Brain pericyte (primary cell): ENCODE measurements at places on chromosomes 6 and 20.

DNA sequence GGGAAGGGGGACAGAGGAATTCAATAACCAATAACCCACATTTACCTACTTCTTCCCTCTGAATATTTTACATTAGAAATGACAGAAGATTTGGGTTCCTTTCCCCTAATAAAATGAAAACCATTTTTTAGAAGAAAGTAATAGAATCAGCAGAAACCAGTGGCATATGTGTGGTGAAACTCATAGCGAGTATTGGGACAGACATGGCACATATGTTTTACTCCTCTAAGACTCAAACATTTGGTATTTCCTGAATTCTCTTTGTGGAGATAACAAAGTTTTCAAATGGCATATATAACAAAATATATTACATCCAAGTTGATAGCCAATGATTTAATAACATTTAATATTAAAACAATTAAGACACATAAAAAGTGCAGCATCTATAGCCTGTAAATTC is 12.9 kb upstream of the BEND3 start:
- no peak for DNase-seq

GRCh38 chr6:84350397-84350796 is 123.0 kb upstream of the CEP162 start:
- no peak for DNase-seq

- no peak for DNase-seq
Observed at GRCh38 chr6:75748743-75749538, at the start of gene MYO6. MYO6 (plus strand) TSS chr6:75749239; CDS start chr6:75817548, 68,309 bp downstream.

GRCh38 chr6:132244744-132245143 is 156.5 kb downstream of the MOXD1 start:
- no peak for DNase-seq

- no peak for DNase-seq
Observed at GRCh38 chr6:32890831-32891230, 36.8 kb downstream of the PSMB9 start.

- no peak for DNase-seq
Observed at GRCh38 chr6:7373739-7374138, 15.8 kb downstream of the CAGE1 start.

DNA sequence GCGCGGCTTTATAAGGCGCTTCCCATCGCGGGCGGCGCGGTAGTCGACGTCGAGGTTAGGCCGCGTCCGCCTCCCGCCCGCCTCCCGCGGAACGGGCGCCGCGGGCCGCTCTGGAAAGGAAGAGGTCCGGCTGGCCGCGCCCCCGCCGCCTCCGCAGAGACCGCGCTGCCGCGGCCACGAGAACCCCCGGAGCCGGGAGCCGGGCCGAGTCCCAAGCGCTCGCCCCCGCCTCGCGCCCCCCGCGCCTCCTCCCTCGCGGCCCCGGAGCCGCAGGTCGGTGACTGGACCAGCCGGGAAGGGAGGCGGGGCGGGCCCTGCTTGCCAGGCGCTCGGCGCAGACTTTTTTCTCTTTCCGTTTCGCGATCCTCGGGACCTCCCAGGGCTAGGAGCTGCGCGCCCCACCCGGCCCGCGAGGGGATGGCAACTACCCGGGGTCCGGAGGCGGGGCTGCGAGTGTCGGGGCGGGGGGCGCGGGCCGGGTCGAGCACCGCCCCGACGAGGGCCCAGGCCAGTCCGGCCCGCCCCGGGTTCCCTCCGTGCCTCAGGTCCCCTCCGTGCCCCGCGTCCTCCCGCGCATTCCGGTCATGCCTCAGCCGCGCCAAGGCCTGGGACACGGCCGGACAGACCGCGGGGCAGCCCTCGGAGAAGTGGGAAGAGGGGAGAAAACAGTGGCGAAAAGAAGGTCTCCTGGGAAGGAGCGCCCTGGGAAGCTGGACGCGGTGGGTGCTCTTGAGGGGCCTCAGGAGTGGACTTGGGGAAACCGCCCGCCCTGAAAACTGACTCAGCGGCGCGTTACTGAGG is 417 bp upstream of the PXDC1 start:
- DNase-seq: no peak

- no peak for DNase-seq
Observed at GRCh38 chr6:93222071-93222851, 197.1 kb downstream of the EPHA7 start.

DNA sequence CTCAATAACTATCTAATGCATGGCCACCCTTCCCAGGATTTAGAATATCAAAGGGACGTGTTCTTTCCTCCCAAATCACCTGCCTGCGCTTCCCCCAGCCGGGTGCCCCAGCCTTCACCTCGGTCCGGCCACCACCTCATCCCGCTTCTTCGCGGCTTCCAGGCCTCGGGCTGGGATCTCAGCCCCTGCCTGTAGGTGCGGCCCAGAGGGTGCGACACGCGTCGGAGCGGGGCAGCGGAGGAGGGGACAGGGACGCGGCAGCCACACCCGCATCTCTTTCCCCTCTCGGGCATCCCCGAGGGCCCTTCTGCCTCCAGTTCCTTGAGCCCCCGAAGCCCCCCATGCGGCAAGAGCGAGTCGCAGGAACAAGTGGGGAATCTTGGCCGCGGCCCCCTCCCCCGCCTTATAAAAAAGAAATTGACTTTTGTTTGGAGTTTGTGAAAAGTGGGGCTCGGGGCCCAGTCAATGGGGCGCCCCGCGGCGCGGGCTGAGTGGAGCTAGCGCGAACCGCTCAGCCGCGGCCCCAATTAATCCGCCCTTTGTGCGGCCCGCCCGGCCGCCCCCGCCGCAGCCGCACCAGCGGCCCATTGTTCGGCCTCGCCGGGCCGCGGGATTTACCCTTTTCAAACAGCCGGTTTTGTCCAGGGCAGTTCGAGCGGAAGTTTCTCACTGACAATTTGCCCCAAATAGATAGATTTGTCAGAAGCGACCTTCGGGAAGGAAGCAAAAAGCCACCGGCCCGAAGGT is 8.4 kb upstream of the NR2E1 start:
- DNase-seq: no peak

DNA sequence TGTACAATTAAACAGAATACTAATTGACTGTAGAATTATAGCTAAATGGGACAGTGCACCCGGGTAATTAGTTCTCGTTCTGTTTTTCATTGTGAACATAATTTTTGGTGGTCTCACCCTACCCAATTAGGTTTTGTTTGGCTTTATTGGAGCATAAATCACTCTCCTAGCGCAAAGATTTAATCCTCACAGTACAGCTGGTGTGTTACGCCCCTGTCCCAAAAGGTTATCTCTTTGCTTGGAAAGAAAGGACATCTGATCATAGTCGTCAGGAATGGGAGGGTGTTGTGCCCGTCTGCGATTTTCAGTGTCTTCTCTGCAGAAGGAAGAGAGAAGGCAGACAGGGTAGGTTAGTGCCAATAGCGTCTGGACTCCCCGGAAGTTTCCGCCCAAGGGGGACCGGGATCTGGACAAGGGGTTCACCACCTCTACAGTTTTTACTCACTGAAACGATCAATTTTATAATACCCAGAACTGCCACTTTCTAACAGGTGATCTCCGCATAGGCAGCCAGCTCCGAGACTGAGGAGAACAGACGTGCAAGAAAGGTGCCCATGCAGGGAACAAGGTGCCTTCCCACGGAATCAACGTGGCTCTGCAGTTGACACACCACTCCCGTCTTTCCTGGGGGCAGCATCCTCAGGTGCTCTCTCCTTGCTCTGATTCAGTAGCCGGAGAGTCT is 617.4 kb upstream of the CDH4 start:
- no peak for DNase-seq

DNA sequence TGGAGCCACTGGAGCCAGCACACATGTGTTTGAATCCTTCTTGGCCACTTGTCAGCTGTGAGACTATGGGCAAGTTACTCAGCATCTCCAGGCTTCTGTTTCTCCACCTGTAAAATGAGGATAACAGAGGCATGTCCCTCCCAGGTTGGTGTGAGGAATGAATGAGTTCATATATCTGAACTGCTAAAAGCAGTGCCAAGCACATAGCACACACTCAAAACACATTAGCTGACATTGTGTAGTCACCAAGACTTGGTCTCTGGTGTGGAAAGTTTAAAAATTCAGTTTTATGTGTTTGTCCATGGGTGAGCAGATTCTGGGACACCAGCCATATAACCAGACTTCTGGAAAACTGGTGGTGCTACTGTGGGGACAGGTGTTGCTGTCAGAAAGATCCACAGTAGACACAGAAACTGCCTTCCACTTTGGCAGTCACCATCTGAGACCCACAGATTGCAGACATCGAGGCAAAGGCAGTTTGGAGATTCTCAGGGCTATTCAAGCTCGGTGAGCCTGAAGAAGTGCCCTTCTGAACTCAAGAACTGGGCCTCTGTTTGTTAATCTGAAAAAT is 115.8 kb downstream of the MRPL14 start:
- DNase-seq: no peak

GRCh38 chr6:5894357-5894756 is 112.4 kb downstream of the NRN1 start:
- DNase-seq: no peak

DNA sequence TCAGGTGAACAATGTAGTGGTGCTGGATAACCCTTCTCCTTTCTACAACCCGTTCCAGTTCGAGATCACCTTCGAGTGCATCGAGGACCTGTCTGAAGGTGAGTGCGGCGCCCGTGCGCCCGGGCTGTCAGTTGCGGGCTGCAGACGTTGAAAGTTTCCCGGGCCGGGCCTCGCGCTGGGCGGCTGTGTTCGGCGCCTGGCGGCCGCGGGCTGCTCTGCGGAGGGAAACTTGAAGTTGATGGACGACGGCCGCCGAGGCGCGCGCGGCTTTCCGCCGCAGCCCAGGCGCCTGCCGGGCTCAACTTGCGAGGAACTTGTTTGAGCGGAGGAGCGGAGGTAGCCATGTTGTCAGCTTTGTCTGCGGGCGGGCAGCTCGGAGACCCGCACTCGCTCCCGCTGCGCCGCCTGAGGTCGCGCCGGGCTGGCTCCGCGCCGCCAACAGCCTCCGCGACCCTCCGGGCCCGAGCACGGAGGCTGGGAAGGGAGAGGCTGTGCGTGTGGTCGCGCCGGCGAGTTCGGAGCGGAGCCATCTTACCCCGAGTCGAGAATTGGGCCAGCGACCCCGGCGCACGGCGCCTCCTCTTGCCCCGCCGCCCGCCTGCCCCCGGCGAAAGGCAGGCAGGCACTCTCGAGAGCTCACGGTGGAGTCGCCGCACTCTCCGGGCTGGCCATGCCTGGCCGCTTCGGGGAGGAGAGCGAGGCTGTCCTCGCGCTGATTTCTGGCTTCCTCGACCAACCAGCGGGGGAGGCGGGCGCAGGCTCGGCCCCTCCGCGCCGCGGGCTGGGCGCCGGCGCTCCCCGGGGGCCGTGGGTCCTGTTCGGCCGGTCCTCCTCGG is 691 bp downstream of the ASF1A start:
- DNase-seq: no peak

GRCh38 chr6:38688579-38689087 is 14.3 kb downstream of the GLO1 start:
- DNase-seq: no peak
